Stimulated activated CD4-positive, alpha-beta T cell treated with anti-CD3 and anti-CD28 coated beads, Interleukin-1b, Interleukin-23, amount 100 ng/mL, for 1 hour (primary cell): ENCODE measurements at places on chromosomes 3 and 15.

DNA sequence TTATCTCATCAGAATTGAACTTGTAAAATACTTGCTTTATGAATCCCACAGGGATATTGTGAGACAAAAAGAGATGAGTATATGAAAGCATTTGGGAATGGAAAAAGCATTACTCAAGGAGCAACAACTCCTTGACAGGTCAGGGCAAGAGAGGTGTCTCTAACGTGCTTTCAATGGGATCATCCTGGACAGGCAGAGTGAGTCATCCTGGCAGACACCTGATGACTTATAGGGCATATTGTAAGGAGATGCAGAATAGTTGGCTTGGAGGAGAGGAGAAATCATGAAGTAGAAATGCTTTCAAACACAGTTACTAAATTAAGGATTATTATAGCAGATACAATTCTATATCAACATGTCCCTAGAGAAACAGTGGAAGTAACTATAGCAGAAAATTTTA lies 71.9 kb upstream of the THSD4 start:
- no peak for DNase-seq

GRCh38 chr3:168051531-168052471 lies 43.9 kb downstream of the GOLIM4 start:
- no peak for DNase-seq

GRCh38 chr3:37458162-37459120 lies 284.1 kb upstream of the LRRFIP2 start:
- DNase-seq, result no peak

- no peak for DNase-seq
Measured at GRCh38 chr3:114903213-114903612, 243.9 kb downstream of the ZBTB20 start.

- DNase-seq, result no peak
Measured at GRCh38 chr3:155742349-155742965, 2.4 kb downstream of the PLCH1 start.

DNA sequence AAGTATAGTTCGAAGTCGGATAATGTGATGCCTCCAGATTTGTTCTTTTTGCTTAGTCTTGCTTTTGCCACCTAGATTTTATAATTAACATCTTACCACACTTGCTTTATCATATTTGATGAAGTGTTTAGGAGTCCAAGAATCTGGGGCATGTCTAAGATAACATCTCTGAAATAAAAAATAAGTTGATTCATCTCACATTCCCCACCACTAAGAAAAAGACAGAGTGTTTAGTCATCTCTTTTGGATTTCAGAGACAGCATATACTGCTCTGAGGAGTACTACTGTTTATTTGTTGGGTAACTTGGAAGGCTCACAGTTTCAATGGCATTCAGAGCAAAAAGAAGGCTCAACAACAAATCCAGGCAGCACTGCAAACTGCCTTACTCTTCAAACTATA lies 324.2 kb upstream of the ATP11B start:
- no peak for DNase-seq

DNA sequence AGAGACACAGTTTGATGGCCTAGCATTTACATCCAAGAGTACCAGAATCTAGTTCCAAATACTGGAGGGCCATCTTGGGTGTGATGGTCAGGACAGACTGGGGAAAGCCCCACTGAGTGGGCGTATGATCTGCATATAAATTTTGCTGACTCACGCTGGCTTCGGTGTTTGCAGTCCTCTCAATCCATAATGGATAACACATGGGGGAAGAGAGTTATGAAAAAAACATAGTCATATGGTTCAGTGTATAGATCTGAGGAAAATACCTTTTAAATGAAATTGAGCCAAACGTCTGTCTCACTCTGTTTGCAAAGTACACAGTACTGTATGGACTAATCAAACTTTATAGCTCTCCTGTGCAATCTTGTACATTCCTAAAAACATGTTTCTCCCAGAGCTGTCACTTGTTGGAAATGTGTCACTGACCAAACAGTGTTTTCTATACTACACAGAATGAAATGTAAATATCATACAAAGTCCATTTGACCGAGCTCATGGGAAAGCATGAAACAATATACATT lies 125.3 kb upstream of the THBS1 start:
- no peak for DNase-seq

GRCh38 chr3:45437383-45437782 lies 49.0 kb downstream of the LARS2 start:
- no peak for DNase-seq

- no peak for DNase-seq
Measured at GRCh38 chr15:64519897-64520296, 59.5 kb downstream of the ZNF609 start.

- DNase-seq, result no peak
Measured at GRCh38 chr3:21989341-21990042, 238.5 kb upstream of the ZNF385D start.

GRCh38 chr3:63961891-63962290 lies 49.7 kb upstream of the SCAANT1 start:
- DNase-seq, result no peak
